ENCODE measurements at places on chromosomes 12 and 14.

DNA sequence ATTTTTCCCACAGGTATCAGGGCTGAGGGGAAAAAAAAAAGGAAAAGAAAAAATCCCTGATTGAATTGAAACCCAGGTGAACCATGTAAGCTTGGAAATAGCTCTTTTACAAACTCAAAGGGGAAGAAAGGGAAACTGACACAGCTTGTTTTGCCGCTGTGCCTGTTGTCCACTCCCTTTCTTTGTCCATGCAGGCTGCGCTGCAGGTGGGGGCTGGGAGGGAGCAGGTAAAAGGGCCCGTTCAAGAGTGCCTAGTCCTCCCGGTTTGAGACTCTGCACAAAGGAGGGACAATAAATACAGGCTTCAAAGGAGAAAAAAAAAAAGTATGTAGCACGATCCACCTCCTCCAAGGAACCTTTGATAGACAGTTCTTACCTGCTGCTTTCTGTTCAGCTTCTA lies 194.8 kb downstream of the GRIN2B start:
- no peak for DNase-seq

DNA sequence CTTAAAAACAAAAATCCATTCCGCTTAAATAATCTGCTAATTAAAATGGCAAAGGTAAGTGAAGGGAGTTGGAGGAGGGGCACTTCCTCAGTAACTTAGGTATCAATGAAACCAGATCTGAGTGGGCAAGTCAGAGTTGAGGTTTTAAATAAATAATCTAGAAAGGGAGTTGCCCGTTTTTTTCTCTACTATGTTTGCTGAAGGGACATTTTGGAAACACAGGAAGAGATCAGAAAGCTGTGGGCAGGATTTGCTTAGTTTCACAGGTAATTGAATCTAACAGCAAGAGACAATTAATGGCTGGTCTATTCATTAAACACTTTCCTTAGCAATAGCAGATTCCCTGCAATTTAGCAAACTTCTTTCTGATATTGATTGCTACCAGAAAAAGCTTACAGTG lies 186.0 kb upstream of the ABCD2 start:
- DNase-seq = no peak

DNA sequence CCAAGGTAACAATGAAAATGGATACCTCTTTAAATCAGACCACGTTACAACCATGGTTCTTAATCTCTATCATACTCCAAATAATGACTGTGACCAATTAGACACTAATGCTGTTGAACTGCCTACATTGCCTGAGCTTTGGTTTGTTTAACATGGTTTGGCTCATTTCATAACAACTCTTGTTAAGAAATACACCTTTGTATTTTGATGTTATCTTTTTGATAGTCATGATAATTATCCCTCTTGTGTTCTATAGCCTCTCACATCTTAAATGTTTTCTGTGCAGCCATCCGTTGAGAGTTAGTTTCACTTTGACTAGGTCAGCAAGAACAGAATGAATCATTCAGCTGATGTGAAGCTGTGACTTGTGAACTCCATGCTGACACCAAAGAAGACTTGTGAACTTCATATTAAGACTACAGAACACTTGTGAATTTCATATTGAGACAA lies 75.5 kb upstream of the RERGL start:
- DNase-seq = no peak

- no peak for DNase-seq
Observed at GRCh38 chr12:6280053-6280469, 30.4 kb upstream of the PLEKHG6 start.

Measured in NCI-H1930 (cell line).